T-helper 2 cell (primary cell): ENCODE measurements at places on chromosomes 7 and 10.

GRCh38 chr7:129707910-129708499, 96.5 kb downstream of the NRF1 start:
- DNase-seq, result no peak

DNA sequence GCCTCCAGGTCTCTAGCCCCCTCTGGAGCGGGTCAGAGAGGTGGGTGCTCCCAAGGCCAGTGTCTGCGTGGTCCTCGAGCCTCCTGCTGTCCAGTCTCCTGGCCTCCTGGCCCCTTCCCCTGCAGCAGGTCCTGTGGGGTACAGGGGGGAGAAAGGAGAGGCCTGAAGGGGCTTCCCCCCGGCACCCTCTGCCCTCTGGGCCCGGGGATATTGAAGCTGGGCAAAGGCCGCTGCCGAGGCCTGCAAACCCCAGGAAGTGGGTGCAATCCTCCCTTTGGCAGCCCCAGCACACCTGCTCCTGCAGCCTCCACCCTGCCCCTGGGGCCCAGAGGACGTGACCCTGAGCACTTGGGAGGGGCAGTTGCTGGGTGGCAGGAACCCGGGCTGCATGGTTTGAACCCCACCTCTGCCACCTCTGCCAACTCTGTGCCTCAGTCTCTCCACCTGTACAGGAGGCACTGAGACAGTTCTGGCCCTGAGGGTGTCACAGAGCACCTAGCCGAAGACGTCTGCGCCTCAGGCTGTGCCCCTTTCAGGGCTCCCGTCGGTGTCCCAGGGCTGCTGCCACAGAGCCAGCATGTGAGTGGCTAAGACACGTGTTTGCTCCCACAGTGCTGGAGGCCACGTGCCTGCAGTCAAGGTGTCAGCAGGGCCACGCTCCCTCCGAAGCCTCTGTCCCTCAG, 59.1 kb upstream of the INPP5A start:
- DNase-seq, result no peak

DNA sequence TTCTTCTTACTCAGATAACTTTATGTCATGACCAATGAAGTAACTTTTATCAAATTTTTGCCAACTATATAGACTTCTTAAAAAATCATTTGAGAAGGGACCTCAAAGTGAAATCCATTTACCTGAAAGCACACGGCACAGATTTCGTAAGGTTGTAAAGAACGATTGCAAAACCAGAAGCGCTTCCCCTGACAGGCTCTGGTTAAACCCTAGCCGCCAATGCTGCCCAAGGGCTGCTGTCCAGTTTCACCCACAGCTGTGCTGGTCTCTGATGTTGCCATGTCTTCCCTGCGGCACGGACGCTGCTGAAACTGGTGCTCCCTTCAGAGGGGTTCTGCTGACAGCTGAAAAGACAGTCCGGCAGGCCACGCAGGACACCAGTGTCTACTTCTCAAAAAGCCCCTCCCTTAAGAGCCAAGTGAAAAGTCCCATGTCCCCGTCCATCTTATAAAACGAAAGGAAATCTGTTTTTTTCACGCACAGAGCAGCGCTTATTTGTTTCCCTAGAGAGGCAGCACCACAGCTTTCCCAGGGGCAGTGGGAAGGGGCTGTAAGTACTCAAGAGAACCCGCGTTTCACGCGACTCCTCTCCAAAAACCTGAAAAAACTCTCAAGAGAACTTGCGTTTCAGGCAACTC, 32.5 kb downstream of the GNA12 start:
- no peak for DNase-seq

DNA sequence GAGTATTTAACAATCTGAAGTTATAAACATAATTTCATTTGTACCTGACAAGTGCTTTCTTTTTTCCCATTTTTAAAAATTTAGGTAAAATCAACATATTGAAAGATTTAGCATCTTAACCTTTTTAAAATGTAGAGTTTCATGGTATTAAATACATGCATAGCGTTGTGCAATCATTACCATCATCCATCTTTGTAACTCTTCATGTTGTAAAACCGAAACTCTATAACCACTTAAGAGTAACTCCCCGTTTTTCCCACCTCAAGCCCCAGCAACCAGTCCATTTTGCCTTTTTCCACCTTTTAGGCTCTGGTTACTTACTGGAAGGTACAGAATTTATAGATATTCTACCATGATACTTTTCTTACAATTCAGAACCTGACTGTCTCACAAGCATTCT, 892.5 kb downstream of the DNAJB9 start:
- DNase-seq, result no peak

DNA sequence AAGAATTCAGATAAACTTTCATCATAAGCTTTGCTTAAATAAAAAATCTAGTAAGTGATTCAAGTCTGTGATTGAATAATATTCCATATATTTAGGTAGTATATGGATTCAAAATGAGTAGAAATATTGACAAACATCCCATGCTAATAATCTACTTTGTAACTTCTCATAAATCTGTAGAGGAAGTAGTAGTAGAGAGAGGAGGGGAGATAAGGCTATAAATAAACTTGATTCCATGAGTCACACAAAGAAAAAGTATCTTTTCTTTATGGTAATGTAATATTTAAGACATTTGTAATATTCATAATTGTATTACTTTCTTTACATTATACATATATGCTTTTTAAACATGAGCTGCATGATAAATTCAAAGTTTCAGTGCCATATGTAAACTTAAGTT, 25.6 kb upstream of the CD36 start:
- no peak for DNase-seq

GRCh38 chr10:101063548-101064414, 2.0 kb downstream of the KAZALD1 start:
- DNase-seq, result no peak
